ENCODE measurements at places on chromosomes 3 and 15.

DNA sequence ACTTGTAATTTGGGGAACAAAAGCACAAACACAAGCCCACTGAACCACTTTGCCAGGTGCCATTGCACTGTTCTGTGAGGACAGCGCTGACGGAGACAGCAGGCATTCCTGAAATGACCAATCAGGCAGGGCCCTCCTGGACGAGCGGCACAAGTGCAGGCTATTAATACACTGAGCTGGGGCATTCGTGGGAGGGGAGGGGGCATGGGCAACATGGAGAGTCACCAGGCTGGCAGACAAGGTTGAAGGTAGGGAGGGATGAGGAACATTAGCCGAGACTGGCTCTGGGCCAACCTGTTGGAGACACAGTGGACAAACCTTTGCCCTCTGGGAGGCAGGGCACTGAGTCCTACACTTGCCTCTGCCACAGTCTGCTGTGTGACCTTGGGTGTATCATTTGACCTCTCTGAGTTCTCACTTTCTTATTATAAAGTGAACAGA is 45.6 kb downstream of the NOX5 start:
- no peaks in the 10 kb centered on the region for H3K27me3 ChIP-seq
- no peak overlapping the region for H3K4me3 ChIP-seq
- DNase-seq: no peak
- no peak overlapping the region for H3K27ac ChIP-seq

GRCh38 chr15:58981808-58982475 is 5.5 kb upstream of the RNF111 start:
- no peak for DNase-seq
- no peaks in the 10 kb centered on the region for H3K36me3 ChIP-seq
- no peak overlapping the region for H3K27ac ChIP-seq
- H3K4me3 ChIP-seq: peak overlapping the region; percentile 30

- no peaks in the 10 kb centered on the region for H3K4me1 ChIP-seq
- no peak for DNase-seq
- no peaks in the 10 kb centered on the region for H3K36me3 ChIP-seq
- no peak overlapping the region for H3K27ac ChIP-seq
- H3K4me3 ChIP-seq: no peak overlapping the region
Measured at GRCh38 chr3:75001330-75001729, 386.9 kb upstream of the CNTN3 start.

- no peak for DNase-seq
- no peaks in the 10 kb centered on the region for H3K4me1 ChIP-seq
- no peaks in the 10 kb centered on the region for H3K27me3 ChIP-seq
- no peaks in the 10 kb centered on the region for H3K36me3 ChIP-seq
- no peak overlapping the region for H3K4me3 ChIP-seq
- no peak overlapping the region for H3K27ac ChIP-seq
Measured at GRCh38 chr3:40605960-40606359, 81.2 kb downstream of the ZNF621 start.

GRCh38 chr15:90322538-90322937 is 29.5 kb upstream of the ZNF774 start:
- H3K4me3 ChIP-seq: no peak overlapping the region
- DNase-seq: no peak
- H3K4me1 ChIP-seq: peaks cover 6% of the 10 kb centered on the region
- no peaks in the 10 kb centered on the region for H3K36me3 ChIP-seq
- no peak overlapping the region for H3K27ac ChIP-seq

GRCh38 chr3:100068826-100069225 is 45.5 kb downstream of the FILIP1L start:
- H3K27me3 ChIP-seq: no peaks in the 10 kb centered on the region
- H3K36me3 ChIP-seq: no peaks in the 10 kb centered on the region

- H3K4me1 ChIP-seq: peaks cover 54% of the 10 kb centered on the region
- no peak for DNase-seq
- peak overlapping the region; percentile 80 for H3K4me3 ChIP-seq
Measured at GRCh38 chr3:169966951-169967915, 626 bp downstream of the SEC62 start.

DNA sequence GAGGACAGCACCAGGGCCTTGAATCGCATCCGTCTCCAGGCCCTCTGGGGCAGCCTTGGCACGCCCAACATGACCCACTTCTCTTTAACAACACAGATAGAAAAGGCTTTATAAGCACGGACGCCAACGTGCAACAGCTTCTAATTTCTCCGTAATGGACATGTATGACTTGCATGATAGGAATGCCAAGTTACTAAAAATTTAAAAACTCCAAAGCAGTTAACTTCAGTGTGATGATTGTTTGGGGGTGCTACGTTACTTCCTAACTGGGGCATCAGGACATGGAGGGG is 30.9 kb upstream of the SNRPA1 start:
- no peak for DNase-seq
- no peaks in the 10 kb centered on the region for H3K36me3 ChIP-seq
- peaks cover 3% of the 10 kb centered on the region for H3K4me1 ChIP-seq
- H3K27ac ChIP-seq: no peak overlapping the region
- H3K4me3 ChIP-seq: no peak overlapping the region
- no peaks in the 10 kb centered on the region for H3K27me3 ChIP-seq

GRCh38 chr15:75483961-75484360 is 32.5 kb upstream of the SIN3A start:
- peaks cover 9% of the 10 kb centered on the region for H3K36me3 ChIP-seq
- no peak overlapping the region for H3K27ac ChIP-seq
- no peak overlapping the region for H3K4me3 ChIP-seq
- no peaks in the 10 kb centered on the region for H3K4me1 ChIP-seq
- no peaks in the 10 kb centered on the region for H3K27me3 ChIP-seq

DNA sequence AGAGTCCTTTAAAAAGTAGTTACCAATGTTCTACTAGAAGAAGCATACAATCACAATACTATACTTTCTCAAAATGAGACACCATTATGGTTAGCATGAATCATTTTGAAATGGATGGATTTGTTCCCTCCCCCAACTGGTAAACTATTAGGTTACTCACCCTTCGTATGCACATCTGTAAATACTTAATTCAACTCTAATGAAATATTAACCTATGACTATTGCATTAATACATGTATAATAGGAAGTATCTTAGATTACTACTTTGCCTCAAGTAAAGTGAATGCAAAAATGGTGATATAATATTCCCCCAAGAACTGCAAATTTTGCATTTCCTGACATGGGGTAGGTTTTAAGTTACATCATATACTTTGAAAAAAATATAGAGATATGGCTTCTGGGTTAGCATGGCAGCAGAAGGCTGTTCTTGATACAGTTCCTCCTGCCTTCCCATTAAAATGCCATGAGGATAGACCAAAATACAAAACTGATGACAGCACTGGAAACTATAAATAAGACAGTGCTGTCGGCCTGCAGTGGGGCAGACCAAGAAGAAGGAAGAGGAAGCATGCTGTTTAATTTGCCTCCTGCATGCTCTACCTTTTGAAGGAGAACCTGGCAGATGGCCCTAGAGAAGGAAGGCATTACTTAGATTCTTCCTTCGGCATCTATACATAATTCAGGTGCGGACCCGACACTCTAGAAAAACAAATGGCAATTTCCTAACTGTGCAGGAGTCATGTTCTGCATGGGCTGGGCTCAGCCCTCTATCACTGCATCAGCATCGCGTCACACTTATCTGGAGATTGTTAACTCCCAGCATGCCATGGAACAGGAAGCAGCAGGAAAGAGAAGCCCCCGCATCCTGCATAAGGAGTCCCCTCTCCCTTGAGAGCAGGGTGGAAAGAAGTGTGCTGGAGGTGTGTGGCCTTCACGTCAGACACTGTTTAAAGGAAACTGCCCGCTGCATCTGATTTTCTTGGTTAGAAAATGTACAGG is 41.8 kb upstream of the NEO1 start:
- H3K4me3 ChIP-seq: no peak overlapping the region
- H3K4me1 ChIP-seq: no peaks in the 10 kb centered on the region
- no peak overlapping the region for H3K27ac ChIP-seq
- H3K36me3 ChIP-seq: no peaks in the 10 kb centered on the region

- no peak overlapping the region for H3K4me3 ChIP-seq
- no peaks in the 10 kb centered on the region for H3K36me3 ChIP-seq
- H3K4me1 ChIP-seq: no peaks in the 10 kb centered on the region
- H3K27me3 ChIP-seq: no peaks in the 10 kb centered on the region
- no peak overlapping the region for H3K27ac ChIP-seq
Measured at GRCh38 chr15:22933641-22934061, 46.5 kb downstream of the CYFIP1 start.

GRCh38 chr3:119324899-119325298 is 30.7 kb downstream of the ARHGAP31 start:
- no peak for DNase-seq
- H3K4me1 ChIP-seq: peaks cover 16% of the 10 kb centered on the region
- no peak overlapping the region for H3K27ac ChIP-seq
- H3K27me3 ChIP-seq: no peaks in the 10 kb centered on the region
- H3K4me3 ChIP-seq: no peak overlapping the region

- H3K4me3 ChIP-seq: no peak overlapping the region
- H3K27me3 ChIP-seq: no peaks in the 10 kb centered on the region
- H3K36me3 ChIP-seq: no peaks in the 10 kb centered on the region
Measured at GRCh38 chr3:77449459-77450350, 409.8 kb downstream of the ROBO2 start.

GRCh38 chr3:52036222-52036694 is 20.1 kb downstream of the DUSP7 start:
- H3K4me3 ChIP-seq: no peak overlapping the region
- no peaks in the 10 kb centered on the region for H3K27me3 ChIP-seq
- DNase-seq: no peak
- no peaks in the 10 kb centered on the region for H3K36me3 ChIP-seq
- H3K4me1 ChIP-seq: no peaks in the 10 kb centered on the region

DNA sequence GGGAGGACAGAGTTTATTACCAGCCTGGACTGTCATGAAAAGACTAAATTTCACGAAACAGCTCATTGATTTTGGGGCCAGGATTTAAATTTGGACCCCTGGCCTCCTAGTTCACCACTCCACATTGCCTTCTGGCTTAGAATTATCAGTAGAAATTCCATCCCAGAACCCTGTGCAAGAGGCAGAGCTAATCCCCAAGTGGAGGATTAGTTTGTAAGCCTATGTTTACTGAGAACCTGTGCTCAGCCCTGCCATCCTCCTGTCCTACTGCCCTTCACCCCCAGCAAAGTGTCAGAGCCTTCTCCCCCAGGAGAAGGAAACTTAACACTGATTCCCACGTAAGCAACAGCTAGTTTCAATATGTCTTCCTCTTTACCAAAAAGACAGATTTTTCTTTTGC is 99.4 kb downstream of the SST start:
- H3K4me3 ChIP-seq: no peak overlapping the region
- no peak overlapping the region for H3K27ac ChIP-seq

- no peaks in the 10 kb centered on the region for H3K27me3 ChIP-seq
- no peak for DNase-seq
- no peak overlapping the region for H3K4me3 ChIP-seq
- H3K4me1 ChIP-seq: no peaks in the 10 kb centered on the region
- H3K27ac ChIP-seq: no peak overlapping the region
- no peaks in the 10 kb centered on the region for H3K36me3 ChIP-seq
Measured at GRCh38 chr3:35594739-35595138, 44.6 kb upstream of the ARPP21 start.

DNA sequence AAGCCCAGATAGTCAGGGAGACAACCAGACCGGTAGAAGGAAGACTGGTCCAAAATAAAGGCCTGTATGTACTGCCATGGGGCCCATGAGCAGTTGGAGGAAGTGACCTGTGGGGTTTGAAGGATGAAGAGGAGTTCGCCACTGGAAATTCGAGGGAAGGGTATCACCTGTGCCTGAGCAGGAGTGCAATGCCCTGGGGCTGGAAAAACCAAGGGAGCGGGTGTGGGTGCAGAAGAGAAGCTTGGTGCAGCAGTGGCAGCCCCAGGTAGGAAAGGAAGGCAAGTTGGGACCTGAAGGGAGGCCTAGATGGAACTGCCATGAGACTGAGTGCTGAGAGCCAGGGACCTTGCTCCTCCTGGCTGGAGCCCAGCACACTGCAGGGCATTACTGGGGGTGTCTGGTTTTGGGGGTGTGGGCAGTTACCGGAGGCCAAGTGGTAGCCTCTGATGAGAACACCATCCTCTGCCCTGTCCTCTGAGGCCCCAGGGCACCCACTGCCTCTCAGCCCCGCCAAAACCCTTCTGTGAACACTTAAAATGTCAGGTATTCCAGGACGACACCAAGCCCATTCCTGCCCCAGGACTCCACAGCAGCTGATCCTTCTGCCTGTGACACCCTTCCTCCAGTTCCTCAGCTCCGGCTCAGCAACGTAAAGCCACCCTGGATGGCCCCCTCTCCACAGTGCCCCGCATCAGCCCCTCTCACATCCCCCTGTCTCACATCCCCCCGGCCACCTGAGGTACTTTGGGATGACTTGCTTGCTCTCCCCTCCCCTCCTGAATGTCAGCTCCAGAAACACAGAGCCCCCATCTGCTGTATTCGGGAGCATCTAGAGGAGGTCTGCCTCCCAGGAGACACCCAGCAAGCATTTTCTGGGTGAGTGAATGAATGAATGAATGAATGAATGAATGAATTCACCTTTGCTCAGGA is 42.9 kb downstream of the WNT7A start:
- no peak overlapping the region for H3K27ac ChIP-seq
- H3K4me3 ChIP-seq: no peak overlapping the region
- no peak for DNase-seq
- H3K36me3 ChIP-seq: no peaks in the 10 kb centered on the region
- H3K4me1 ChIP-seq: no peaks in the 10 kb centered on the region
- no peaks in the 10 kb centered on the region for H3K27me3 ChIP-seq

GRCh38 chr3:114872588-114872987 is 274.5 kb downstream of the ZBTB20 start:
- no peak overlapping the region for H3K27ac ChIP-seq
- H3K27me3 ChIP-seq: no peaks in the 10 kb centered on the region
- H3K36me3 ChIP-seq: no peaks in the 10 kb centered on the region
- no peak for DNase-seq
- H3K4me1 ChIP-seq: no peaks in the 10 kb centered on the region

DNA sequence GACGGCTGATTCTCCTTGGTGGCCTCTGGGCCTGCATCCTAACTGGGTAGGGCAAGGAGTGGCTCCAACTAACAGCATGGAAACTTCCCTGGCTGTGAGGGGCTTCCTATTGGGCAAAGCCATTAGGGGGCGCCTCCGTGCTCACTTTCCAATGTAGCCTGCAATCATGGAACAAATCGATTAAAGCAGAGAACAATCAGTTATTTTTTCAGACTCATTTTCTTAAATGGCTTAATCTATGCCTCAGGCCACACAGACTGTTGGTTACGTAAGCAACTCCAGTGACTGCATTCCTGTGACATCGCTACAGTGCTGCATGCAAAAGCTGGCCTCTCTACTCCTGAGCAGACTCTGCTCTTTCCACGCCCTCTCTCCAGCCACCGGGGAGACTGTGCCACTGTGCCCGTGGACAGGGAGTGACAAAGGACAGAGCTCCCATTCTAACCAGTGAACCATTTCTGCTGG is 278.9 kb downstream of the KLF13 start:
- H3K4me1 ChIP-seq: no peaks in the 10 kb centered on the region
- H3K27me3 ChIP-seq: no peaks in the 10 kb centered on the region
- H3K27ac ChIP-seq: no peak overlapping the region
- H3K36me3 ChIP-seq: no peaks in the 10 kb centered on the region
- DNase-seq: no peak
- no peak overlapping the region for H3K4me3 ChIP-seq

DNA sequence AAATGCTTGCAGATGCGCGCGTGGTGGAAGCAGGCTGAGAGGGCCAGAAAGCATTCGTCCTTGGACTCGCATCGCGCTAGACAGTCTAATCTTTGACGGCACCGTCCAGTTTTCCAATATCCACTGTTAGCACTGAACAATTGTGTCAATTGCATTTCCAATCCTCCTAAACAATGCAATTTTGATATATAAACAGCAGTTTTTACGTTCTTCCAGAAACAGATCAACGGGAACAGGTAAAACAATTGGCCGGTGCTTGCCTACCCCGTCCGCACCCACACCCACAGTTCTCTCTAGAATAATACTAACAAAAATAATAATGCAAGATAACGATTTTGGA is 17.2 kb downstream of the CPN2 start:
- DNase-seq: no peak
- H3K27ac ChIP-seq: no peak overlapping the region
- no peaks in the 10 kb centered on the region for H3K36me3 ChIP-seq
- H3K27me3 ChIP-seq: peaks cover 14% of the 10 kb centered on the region
- H3K4me1 ChIP-seq: no peaks in the 10 kb centered on the region
- H3K4me3 ChIP-seq: no peak overlapping the region

Data from CD8-positive, alpha-beta memory T cell (primary cell).